Stimulated activated CD8-positive, alpha-beta memory T cell treated with anti-CD3 and anti-CD28 coated beads, Interleukin-2, amount 100 ng/mL, for 48 hours (primary cell): ENCODE measurements at places on chromosomes 5 and 9.

- no peak for DNase-seq
Measured at GRCh38 chr9:102035929-102036328, 297.5 kb upstream of the GRIN3A start.

DNA sequence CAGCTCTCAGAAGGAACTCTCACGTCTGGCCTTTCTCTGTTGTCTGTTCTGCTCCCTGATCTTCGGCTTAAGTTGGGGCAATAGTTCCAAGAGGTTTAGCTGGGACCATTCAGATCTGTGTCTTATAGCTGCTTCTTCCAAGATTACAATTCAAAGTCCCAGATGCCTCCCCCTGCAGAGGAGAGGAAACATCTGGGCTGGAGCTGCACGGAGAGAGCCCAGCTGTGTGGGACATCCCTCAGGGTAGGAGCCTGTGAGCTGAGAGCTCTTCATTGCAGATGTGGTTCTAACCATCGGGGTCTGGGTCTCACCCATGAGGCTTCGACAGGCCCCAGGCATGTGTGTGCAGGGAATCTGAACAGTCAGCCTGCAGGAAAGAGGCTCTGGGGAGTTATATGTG is 9.0 kb upstream of the PHF19 start:
- no peak for DNase-seq

DNA sequence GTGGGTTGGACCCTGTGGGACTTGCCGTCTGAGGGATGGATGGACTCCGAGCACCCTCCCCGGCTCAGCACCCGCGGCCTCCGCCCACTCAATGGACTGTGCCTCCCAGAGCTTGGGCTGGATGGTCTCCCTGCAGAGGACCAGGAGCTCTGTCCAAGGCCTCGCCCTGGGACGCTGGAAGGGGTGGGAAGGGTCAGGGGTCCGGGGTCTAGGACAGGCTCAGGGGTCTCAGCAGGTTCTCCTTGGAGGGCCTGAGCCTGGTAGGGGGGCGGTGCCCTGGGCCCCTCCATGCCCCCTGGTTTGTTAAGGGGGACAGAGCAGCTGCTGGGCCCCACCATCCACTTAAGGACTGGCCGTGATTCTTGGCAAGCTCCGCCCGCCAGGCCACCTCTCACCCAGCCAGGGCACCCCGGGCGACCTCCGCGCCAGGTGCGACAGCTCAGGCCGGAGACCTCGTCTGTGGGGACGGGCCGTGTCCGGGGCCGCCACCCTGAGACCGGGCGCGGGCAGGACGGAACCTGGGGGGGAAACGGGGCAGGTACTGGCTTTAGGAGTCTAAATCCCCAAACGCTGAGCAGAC is 29.2 kb downstream of the EXOC3 start:
- no peak for DNase-seq

- no peak for DNase-seq
Measured at GRCh38 chr9:135079676-135080075, 7.8 kb upstream of the OLFM1 start.

- DNase-seq, result no peak
Measured at GRCh38 chr9:91485006-91485405, 61.4 kb upstream of the NFIL3 start.

- DNase-seq, result no peak
Measured at GRCh38 chr5:57067597-57067924, 106.3 kb upstream of the GPBP1 start.

DNA sequence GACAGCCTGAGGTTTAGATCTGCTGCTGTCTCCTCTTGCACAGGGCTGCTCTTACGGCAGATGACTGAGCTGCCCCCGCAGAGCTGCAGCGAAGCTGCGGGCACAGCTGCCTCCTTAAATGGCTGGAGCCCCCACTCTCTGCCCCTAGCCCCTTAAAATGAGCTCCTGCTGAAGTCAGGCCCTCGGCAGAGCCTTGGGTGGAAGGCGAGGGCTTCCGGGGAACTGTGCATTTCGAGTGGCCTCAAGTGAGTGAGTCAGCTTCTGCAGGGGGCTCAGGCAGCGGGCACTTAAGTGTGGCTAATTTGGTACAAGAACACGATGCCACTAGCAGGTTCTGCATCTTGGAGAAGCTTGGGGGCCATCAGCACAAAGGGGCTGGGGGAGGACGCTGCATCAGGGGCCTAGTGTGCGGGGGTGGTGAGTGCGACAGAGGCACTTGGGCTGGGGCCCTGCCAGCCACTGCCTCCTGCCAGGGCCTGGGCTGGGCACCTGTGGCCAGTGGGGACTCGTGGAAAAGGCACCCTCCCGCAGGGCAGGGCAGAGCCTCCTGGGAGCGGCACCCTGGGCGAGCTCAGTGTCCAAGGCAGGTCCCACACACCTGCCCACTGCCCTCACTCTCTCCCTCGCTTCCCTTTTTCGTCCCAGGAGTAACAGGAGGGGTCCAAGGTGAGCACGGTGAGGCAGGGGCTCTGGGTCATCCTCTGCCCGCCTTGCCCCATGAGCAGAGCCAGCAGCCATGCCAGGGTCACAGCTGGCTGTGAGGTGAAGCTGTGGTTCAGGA is 28.8 kb upstream of the RNU6ATAC start:
- DNase-seq, result no peak

DNA sequence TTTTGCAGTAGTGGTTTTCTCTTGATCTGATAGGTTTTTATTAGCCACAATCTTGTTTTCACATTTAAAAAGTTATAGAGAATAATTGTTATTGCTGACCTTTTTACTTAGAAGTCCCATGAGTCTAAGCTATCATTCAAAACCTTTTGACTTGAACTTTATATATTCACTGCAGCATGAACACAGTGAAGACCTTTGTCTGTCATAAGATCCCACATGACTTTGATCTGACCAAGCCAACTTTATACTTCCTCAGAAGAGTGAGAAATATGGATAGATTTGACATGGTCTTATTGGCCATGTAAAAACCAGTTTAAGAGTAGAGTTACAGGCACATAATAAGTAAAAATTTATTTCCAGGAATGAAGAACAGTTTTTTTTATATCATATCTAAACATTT is 34.1 kb downstream of the RAD1 start:
- no peak for DNase-seq

DNA sequence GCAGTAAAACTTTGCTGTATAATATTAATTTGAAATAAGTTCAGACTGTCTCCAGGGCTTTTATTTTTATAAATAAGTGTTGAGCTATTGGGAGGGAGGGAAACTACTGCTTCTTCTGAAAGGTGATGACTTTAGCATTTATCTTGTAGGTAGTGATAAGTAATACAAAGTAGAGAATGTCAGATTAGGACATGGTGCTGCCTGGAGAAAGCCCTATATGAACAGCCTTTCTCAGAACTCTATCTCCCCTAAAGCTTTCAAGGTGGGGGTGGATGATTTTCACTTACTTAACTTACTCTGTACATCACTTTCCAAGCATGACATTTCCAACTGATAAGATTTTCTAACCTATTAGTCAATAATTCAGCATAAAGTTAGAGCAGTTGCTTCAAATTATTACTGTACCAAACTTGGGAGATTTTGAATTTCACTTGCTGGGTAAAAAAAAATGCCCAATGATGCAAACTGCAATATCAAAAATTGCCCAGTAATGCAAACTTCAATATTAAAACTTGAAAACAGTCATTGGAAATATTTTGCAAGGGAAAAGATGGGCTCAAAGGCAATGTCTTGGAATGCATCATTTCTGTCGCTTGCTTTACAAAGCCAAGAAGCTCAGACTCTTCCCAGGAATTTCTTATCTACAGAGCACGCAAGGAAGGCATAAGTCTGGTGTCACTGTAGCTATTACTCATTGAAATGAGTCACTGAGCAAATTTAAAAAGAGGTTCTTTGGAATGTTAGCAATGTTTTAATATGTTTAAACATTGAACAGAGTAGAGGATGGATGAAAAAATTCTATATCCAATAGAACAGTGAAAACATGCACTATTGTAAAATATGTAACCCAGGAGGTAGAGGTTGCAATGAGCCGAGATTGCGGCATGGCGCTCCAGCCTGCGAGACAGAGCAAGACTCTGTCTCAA is 569.5 kb downstream of the PSAT1 start:
- DNase-seq, result no peak

DNA sequence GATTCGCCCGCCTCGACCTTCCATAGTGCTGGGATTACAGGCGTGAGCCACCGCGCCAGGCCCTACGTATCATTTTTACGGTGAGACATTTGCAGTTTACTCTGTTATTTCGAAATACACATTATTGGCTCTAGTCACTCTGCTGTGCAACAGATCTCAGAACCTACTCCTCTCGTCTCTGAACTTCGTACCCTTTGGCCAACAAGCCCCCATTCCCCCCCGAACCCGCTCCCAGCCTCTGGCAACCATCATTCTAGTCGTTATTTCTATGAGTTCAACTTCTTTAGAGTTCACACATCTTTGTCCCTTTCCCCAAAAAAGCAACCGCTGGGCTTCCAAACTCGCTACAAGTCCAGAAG is 735 bp downstream of the PTGR1 start:
- no peak for DNase-seq

GRCh38 chr9:97501177-97501971 is at the start of gene TMOD1:
Gene TMOD1 (plus strand): TSS chr9:97501666. CDS start chr9:97524189, 22,523 bp downstream.
- peak; percentile 37 for DNase-seq

GRCh38 chr5:177303121-177303924 is at the start of the genes PRELID1 and RAB24:
Gene PRELID1 (plus strand): TSS chr5:177303799. CDS start chr5:177303986, 187 bp downstream.
Gene RAB24 (minus strand): TSS chr5:177303719. CDS start chr5:177303288, 431 bp downstream.
- DNase-seq, result peak; percentile 85

GRCh38 chr5:174448041-174448440 is 276.3 kb upstream of the MSX2 start:
- DNase-seq, result no peak

GRCh38 chr5:14588145-14588544 is 6.6 kb downstream of the OTULINL start:
- no peak for DNase-seq

DNA sequence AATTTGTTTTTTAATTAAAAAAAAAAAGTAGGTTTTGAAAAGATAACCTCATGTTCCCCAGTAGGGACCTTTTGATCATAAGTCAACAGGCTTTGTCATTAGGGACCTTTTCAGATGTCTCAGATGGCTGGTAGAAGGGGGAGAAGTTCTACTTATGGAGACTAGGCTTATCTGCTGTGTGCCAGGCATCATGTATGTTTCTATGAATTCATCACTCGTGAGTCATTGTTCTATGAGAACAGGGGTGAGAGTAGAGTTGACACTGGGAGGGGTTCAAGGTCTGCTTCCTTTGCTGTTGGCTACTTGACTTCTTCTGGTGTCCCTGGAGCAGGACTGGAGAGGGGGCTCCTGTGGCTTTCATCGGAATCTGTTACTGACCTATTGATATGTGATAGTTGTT is 138.8 kb downstream of the KDM4C start:
- no peak for DNase-seq

DNA sequence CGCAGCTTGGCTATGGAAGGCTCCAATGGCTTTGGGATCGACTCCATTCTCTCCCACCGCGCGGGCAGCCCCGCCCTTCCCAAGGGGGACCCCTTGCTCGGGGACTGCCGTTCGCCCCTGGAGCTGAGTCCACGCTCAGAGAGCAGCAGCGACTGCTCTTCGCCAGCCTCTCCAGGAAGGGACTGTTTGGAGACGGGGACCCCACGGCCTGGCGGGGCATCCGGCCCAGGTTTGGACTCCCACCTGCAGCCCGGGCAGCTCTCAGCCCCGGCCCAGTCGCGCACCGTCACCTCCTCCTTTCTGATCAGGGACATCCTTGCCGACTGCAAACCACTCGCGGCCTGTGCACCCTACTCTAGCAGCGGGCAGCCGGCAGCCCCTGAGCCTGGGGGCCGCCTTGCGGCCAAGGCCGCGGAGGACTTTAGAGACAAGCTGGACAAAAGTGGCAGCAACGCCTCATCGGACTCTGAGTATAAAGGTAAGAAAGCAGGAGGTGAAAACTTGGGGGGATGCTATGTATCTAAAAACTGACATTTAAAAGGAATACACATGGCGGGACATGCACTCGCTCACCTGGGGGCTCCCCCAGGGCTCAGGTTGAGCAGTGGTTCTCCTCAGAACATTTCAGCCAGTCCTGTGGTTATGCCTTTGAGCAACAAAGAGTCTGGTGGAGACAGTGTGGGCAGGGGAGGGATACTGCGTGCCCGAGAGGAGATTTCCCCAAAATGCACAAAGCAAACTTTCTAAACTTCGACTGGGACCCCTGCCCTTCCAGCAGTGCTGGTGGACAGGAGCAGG is 579 bp downstream of the BARHL1 start:
- no peak for DNase-seq

- DNase-seq, result no peak
Measured at GRCh38 chr9:99259231-99259918, 37.3 kb downstream of the SEC61B start.

- peak; percentile 76 for DNase-seq
Measured at GRCh38 chr5:134555890-134556311, 30.4 kb downstream of the JADE2 start.

DNA sequence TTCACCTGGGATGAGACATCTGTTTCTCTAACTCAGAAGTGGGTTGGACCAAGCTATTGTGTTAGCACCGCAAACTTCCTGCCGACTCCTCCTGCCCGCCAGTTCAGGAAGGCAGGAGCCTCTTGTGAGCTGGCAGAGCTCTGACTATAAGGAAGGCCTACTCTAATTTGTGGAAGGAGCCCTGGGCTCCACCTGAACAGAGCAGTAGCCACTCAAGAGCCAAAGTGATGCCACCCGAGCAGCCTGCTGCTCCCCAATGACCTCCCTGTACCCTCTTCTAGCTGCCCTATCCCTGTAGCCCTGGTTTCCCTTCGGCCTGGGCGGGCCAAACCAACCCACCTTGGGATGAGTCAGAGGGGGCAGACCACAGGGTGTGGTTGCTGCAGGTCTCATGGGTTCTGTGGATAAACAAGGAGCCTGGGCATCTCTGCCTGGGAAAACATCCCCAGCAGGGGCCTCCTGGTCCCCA is 81.6 kb downstream of the PSD2 start:
- no peak for DNase-seq

DNA sequence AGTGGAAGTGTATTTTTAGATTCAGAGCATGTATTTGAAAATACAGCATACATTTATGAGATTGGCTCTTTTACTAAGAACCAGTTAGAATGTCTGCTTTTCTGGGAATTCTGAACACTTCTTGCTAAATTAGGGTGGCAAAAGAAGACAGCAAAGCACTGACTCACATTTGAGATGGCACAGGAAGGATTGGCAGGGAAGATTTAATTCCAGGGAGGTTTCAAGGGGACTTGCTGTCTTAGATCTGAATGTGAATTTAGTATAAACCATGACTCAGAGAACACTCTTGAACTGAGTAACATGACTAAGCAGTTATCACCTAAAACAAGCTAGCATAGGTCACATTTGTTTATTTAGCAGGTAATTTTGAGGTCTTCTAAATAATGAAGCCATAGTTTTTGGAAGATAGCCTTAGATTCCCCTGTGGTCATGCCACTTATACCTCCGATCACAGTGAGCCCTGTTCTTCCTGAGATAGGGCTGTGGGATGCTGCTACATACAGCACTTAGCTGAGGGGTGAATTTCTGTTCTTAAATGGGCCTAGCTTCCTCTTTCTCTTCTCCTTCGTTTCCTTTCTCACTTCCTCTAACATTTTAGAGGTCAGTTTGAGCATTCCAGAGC is 173.8 kb downstream of the PCSK1 start:
- no peak for DNase-seq

- DNase-seq, result no peak
Measured at GRCh38 chr5:135025730-135026644, 8.0 kb downstream of the PITX1 start.

GRCh38 chr9:3511551-3511950 is 14.2 kb downstream of the RFX3 start:
- DNase-seq, result no peak

- DNase-seq, result no peak
Measured at GRCh38 chr9:95729046-95729445, 146.4 kb upstream of the ERCC6L2 start.

GRCh38 chr9:107711542-107711941 is 222.0 kb upstream of the KLF4 start:
- DNase-seq, result no peak

GRCh38 chr9:16356196-16356765 is 514.2 kb downstream of the BNC2 start:
- DNase-seq, result no peak
